ENCODE measurements at places on chromosomes 7 and 10.

DNA sequence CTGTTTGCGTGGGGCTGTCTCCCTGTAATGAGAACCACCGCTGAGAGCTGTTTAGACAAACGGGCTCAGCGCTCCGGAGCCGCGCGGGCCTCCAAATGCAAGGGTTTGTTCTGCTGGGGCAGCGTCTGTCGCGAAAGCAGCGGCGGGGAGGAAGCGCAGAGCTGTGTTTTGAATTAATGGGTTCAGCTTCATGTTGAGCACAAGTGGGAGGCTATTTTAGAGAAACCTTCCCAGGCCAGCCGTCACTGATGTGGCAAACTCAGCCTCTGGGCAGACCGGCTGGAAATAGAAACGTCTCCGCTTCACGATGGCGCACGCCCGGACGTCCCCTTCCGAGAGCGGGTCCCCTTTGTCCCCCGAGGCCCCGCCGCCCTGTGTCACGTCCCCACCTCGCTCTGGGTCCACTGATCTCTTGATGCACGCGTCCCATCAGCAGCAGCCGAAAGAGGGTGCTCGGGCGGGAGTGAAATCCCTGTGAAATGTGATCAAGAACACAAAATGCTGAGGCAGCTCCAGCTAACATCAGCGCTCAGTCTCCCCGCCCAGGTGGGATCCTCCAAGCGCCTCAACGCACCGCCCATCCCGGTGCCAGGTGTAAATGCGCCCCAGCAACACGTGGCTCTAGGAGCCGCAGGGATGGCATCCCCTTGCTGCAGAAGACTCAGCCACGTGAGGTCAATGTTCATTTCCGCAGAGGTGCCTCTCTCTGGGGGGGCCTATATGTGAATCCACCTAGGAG lies 44.9 kb downstream of the BAMBI start:
- DNase-seq = no peak

- no peak for DNase-seq
Measured at GRCh38 chr10:132450825-132451505, 54.0 kb downstream of the PWWP2B start.

DNA sequence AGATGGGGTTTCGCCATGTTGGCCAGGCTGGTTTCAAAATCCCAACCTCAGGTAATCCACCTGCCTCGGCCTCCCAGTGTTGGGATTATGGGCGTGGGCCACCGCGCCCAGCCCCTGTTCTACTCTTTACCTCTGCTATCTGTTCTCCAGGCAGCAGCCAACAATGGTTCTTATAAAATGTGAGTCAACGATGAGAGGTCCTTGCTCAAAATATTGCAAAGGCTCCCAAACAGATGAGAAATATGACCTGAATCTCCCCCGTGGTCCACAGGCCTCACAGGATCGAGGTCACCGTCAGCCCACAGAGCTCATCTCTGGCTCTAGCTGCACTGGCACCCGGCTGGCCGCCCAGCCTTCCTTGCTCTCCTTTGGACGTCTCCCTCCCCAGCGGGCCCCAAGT lies 62.0 kb upstream of the EGFR start:
- DNase-seq = no peak

DNA sequence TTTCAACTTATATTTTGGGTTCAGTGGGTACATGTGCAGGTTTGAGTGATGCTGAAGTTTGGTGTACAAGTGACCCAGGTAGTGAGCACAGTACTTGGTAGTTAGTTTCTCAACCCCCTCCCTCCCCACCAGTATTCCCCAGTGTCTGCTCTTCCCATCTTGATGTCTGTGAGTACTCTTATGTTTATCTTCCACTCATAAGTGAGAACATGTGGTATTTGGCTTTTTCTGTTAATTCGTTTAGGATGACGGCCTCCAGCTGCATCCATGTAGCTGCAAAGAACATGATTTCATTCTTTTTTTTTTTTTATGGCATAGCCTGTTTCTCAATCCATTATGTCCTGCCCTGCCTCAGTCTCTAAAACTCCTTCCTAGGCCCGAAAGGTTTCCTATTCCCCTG lies 222.1 kb downstream of the WDR37 start:
- no peak for DNase-seq

DNA sequence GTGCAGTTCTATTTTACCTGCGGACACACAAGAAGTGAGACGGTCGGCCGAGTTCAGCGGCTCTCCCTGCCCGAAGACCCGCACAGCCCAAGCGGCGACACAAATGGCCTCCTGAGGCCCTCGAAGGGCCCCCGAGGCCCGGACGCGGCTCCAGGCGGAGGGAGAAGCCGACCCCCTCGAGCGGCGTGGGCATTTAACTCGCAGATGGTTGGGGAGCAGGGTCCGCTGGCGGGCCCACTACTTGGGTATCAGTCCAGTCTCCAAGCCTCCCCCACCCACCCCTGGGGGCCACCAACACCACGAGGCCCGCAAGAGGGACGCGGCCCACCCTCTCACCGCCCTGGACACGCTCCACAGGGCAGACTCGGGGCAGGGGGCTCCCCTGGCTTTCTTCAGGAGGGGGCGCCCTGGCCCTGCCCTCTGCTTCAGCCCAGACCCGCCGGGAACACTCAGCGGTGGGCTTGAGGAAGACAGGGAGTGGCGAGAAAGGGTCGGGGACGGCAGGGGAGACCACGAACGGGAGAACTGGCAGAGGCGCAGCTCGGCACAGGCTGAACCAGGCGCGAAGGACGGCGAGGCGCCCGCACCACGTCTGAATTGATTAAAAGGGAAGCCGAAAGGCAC lies 1.7 kb downstream of the IGF2BP3 start:
- DNase-seq = no peak

DNA sequence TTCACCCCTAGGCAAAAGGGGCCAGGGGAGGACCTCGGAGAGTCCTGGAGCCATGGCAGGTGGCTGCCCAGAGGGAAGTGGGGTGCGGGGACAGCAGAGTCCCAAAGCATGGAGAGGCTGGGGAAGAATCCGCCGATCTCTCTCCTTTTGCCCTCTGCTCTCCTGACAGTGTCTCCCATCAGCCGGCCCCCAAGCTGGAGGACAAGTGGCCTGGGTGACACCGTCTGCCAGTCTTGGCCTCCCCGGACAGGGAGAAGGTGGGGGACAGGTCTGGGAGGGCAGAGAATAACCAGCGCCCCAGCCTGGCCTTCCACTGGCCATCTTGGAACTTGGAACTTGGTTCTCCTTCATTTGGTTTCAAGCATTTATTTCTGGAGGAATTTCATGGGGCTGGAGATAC lies 77.9 kb downstream of the CAMK1D start:
- no peak for DNase-seq

- DNase-seq = no peak
Measured at GRCh38 chr7:116075351-116076145, 45.0 kb upstream of the TFEC start.

DNA sequence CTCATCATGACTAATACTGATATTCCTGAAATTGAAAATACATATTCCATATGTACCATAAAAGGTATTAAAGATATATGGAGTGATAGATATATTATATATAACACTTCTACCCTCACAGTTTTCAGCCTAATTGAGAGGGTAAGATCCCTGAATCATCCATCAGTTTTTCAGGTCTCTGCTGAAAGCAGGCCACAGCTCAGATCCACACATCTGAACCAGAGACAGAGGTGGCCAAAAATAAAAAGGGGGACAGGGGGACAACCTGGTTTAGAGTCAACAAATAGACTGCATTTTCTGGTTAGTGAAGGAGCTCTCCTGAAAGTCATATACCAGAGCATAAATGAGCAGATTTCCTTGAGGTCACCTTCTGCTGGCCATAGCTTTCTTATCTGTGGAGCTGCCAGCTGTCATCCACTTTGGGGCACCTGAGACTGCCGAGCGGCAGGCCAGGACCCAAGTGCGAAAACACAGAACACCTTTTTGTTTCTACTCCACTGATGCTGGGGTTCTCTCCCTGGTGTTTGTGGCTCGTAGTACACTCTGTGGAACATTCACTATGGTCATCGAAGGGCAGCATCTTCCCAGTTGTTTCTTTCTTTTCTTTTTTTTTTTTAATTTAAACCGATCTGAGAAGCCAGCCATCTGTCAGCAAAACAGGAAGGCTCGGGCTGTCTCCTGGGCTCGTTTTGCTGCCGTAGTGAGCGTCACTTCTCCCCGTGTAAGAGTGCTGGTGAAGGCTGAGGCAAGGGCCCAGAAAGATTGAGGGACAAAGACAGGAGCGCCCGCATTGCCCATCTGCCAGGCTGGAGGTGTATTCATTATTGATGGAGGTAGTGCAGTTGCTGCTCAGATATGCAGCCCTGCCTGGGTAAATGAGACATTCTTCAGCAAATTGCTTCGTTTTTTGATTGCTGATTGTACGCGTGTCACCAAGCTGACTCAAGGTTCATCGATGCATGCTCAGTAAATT lies 13.5 kb downstream of the IKZF1 start:
- DNase-seq = no peak

DNA sequence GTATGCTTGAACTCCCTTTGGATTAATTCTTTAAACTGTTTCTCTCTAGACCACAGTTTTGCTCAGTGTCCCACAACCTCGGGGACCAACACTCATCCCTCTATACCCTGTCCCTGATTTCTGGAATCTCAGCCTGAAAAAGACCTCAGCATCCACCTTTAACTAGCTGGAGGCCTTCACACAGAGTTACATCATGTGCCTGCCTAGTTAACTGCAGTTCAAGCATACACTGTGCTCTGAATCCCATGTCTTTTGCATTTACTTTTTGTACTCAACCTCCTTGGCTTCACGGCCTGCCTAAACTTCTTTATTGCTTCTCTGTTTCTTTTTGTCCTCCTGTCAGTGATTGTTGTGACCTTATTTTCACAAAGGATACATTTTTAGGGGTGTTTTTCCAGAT lies 66.7 kb downstream of the PRKG1 start:
- DNase-seq = no peak

DNA sequence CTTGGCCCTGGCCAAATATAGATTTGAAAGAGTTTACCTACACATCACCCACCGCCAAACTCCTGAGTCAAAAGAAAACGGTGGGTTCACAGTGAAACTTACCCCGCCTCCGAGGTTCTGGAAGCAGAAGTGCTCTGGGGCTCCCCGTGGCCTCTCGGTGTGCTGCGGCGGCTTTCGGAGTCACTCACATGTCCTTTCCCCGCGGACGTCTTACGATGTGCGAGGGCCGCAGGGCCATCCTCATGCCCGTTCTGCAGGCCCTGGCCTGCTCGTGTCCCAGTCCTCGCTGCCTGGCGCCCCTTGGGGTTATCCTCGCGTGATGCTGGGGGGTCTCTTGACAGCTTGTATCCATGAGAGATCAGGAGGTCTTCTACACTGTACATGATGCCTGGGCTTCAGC lies 12.0 kb downstream of the JCAD start:
- DNase-seq = no peak

GRCh38 chr10:74071157-74071556 lies 73.2 kb downstream of the VCL start:
- DNase-seq = no peak

DNA sequence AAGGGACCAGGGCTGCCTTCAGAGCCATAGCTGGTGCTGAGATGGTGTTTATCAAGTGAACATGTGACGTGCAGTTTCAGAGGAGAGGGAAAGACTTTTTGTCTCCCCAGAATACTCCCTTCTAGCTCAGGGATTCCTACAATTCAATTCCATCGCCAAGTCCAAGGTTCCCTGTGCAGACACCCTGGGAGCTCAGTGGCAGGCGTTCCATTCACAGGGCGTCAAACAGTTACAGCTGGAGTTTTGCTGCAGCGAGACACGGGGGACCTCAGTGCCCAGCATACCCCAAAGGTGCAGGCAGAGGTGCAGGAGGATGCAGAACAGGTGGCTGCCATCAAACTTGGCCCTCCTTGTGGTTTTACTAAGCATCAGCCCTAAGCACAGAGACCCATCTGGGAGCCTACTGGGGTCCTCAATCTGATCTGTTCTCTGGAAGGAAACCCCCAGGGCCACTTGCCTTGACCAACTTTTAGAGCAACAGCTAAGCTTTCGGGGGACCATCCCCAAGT lies 846 bp upstream of the CALML5 start:
- DNase-seq = no peak

GRCh38 chr7:23369100-23369499 lies 70.0 kb downstream of the MALSU1 start:
- no peak for DNase-seq

DNA sequence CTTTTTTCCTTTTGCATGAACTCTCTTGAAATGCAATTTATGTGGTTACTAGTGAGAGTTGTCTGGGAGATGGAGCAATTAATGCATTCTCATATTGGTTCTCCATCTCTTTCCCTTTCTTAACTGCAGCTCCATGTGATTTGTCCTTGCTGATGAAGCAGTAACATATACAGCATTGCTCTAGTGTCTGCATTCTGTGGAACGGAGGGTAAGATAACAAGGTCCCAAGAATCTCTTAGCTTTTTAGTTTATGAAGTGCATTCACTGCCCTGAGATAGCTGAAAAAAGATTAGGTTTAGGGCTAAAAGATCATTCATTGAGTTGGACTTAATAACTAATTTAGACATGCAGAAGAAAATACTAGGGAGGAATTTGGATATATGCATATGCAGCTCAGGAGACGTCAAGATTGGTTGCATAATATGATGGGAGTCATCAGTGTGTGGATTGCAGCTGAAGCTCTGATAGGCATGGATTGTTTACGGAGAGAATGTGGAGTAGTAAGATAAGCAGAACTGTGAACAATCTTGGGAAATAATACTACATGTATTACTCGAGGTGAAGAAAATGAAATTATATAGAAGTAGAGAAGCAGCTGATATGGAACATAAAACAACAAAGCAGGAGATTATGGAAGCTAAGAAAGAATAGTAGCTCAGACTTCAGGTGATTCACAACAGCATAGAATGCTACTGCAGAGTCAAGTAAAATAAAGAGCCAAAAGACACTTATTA lies 404.7 kb downstream of the ARL4A start:
- DNase-seq = no peak

DNA sequence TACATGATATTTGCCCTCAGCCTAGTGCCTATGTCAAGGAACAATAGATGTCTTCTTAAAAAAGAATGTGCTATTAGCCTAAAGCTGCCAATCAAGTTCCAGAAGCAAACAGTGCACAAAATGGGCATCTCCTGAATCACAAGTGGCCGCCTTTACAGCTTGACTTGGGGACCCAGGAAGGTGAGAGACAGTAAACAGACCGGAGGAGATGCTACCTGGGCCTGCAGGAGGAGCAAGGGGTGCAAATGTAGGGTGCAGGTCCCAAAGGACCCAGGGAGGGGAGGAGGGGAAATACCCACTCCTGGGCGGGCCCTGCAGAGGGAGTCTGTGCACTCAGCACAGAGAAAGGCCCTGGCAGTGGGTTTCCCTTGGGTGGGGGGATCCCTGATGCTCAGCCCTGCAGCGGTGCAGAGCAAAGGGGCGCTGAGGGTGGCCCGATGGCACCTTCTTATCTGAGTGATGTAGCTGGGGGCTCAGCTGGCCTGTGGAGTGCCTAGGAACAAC lies 147.7 kb downstream of the WDR11 start:
- DNase-seq = no peak

DNA sequence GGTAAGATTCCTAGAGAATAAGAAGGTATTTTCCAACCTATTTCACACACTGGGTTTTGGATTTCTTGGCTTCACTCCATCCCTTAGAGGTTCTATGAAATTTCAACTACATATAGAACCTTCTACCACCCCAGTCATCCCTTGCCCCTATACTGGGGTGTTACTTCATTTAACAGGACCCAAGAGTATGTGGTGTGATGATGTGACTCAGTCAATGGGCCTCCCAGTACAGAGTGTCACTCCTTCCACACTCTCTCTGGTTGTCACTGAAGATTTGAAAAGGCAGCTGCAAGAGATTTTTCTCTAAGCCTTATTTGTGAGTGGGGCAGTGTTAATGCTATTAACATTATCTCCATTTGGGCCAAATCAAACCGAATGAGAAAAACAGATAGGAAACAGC lies 33.5 kb downstream of the FGFBP3 start:
- no peak for DNase-seq

- no peak for DNase-seq
Measured at GRCh38 chr7:157687158-157687557, 350.4 kb downstream of the DNAJB6 start.
